ENCODE measurements at places on chromosomes 4 and X.

- DNase-seq, result no peak
Measured at GRCh38 chr4:95095348-95095974, 337.7 kb downstream of the BMPR1B start.

DNA sequence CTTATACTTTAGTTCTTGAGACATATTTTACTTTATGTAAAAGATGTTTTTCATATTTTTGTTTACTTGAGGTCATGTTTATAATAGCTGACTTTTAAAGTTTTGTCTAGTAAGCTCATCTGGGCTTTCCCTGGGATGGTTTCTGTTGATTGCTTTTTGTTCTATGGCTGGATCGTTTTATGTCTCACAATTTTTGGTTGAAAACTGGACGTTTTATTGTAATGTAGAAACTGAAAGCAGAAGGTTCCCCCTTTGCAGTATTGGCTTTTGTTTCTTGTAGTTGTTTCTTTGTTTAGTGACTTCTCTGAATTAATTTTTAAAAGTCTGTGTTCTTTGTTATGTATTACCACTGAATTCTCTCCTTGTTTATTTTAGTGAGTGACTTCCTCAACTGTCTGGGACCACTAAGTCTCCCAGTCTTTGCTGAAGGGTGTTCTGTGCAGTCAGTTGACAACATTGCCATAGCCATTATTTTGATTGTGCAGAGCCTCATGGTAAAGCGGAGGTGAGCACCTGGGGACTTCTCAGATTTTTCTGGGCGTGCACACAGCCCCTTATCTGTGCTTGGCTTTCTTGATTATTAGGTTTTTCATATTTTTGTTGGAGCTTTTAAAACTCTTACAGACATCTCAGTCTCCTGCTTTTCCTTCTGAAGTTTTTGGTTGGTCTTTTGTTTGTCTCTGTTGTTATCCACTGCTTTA, 31.0 kb downstream of the KDM6A start:
- no peak for DNase-seq

- no peak for DNase-seq
Measured at GRCh38 chr4:165331823-165332222, 4.4 kb downstream of the MSMO1 start.

DNA sequence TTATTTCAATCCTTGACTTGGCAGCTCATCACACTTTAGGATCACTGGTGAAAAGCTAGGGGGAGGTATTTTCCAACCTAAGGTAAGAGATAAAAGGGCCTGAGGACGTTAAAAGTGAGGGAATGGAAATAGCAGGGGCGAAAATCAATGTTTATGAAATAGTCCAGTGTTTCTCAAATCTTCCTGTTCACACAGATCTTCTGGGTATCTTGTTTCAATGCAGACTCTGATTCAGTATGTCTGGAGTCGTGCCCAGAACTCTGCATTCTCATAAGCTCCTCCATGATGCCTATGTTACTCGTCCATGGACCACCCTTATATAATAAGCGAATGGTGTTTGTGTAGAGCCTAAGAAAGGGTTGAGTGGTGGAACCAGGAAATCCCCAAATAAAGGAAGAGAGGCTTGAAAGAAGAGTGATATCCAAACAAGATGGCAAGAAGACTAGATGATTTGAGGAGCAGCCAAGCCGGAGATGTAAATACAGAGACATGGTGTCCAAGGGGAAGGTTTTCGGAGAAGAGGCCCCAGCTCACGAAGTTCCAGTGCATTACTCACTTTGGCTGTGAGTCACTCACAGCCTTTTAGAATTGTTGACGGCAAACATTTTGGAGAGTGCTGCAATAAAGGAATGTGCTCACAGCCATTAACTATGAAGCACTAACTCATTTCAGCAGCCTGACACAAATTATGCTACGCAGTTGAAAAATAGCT, 215.6 kb upstream of the PPARGC1A start:
- no peak for DNase-seq

DNA sequence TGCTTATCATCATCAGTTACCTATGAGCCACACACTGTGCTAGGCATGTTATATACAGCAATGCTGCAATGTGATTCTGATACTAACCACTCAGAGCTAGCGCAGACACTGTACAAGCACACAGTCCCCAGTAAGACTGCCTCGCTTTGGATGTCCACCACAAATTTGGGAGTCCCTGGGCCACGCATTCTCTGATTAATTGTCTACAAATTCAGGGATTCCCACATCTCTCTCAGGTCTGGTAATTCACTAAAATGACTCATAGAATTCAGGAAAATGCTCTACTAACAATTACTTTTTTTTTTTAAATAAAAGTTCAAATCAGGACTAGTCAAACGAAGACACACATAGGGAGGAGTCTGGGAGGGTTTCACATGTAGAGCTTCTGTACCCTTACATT, 652.1 kb upstream of the AADAT start:
- DNase-seq, result no peak

- no peak for DNase-seq
Measured at GRCh38 chr4:18722748-18723191, 701.2 kb upstream of the LCORL start.

DNA sequence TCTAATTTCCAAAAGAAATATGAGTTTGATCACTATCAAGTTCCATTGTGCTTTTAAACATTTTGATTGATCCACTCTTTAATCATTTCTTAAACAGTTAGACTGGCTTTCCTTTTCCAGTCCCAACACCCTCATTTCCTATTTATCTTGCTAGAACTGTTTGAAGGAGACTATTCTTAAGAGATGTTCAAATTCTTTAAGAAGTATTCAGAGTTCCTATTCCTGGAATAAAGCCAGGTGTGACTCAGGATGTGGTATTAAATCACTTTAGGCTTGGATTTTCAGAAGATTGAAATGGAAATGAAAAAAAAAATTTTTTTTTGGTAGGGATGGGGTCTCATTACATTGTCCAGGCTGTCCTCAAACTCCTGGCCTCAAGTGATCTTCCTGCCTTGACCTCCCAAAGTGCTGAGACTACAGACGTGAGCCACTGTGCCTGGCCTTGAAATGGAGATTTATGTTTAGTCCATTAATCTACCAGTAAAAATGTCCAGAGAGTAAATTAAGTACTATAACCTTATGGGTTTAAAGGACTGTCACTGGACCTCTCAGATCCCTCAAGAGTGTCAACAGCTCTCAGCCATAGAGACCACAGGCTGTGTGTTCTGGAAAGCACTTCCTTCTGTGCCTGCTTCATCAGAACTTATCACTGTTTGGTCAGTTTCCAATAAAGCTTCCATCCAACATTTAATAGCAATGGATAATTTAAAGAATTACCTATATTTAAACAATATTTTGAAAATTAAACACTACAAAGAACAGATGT, 90.7 kb downstream of the CDS1 start:
- DNase-seq, result no peak

GRCh38 chr4:181741513-181741912, 501.7 kb upstream of the TENM3 start:
- DNase-seq, result no peak

GRCh38 chr4:7790999-7791398, 148.7 kb downstream of the AFAP1 start:
- no peak for DNase-seq

DNA sequence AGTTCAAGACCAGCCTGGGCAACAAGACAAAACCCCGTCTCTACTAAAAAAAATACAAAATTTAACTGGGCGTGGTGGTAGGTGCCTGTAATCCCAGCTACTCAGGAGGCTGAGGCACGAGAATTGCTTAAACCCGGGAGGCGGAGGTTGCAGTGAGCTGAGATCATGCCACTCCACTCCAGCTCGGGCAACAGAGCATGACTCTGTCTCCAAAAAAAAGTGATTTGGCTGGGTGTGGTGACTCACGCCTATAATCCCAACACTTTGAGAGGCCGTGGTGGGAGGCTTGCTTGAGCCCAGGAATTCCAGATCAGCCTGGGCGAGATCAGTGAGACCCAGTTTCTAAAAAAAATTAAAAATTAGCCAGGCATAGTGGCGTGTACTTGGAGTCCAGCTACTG, 4.1 kb downstream of the OPHN1 start:
- DNase-seq, result no peak

DNA sequence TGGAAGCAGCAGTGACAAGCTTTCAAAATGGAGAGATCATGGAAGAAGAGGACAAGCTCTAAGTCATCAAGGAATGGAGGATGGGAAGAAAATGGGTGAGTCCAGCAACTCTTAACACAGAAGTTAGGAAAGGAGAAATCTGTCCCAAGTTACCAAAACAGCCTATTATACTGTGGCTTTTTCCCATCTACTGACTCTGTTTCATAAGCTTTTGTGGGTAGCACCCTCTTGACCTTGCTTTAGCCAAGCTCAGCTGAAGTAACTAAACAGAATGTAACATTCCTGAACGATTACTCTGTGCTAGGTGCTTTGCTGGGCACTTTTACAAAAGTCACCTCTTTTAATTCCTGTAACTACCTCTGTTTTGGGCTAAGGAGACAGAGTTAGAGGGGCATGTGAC, 54.9 kb downstream of the MAP7D2 start:
- no peak for DNase-seq

GRCh38 chr4:117467404-117467803, 382.0 kb upstream of the TRAM1L1 start:
- no peak for DNase-seq

DNA sequence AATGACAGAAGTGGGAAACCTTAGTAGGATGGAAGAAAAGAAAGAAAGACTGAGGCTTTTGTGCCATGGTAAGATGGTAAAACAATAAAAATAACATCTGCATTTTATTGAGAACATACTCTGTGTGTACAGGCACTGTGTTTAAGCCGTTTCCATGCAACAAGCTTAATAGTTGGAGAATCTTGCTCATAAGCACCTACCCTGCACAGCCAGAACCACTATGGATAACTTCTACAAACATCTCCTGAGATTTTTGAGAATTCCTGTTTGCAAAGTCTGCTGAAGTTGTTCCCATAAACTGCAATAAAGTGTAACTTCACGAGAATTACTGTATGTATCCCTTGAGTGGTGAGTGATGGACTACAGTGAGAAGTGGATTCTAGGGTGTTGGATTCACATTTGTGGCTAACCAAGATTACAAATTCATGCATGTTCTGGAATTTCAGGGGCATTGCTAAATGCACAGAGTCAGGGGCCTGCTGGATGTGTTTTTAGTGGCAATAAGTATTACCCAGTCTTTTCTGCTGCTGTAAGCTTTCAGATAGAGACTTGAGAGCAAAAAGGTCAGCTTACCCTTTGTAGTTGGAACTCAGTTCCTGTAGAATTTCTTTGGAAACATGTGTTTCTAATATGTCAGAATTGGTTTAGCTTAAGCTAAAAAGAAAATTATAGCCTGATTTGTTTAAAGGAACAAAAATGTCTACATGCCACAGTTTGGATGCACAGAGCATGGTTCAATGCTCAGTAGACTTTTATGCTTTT, 132.5 kb downstream of the AFF1 start:
- no peak for DNase-seq

DNA sequence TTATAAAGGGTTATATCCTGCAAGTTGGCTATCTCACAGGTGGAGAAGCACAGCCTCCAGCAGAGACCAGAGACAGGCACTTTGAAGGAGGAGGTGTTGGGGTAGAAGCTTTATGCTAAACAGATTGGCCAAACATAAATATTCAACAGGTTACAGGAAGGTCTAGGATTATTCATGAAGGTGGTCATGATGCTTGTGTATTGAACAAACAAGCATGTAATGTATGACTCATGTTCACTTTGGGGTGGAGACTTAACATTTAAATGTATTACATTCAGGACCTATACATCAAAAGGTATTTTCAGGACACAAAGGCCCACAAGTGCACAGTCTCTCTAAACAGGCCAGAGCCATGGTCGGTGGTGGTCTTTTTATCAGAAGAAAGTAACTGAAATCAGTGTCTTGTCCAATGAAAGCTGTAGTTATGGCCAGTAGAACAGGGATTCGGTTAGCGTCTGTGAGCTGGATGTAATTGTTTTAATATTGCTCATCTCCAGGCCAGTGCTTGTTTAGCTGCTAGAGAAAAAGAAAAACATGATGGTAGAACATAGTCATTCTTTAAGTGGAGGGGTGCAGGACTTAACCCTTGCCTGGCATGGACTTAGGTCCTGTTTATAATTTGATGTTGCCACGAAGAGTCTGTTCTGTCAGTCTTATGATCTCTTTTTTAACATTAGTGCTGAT, 555.2 kb upstream of the PCDH10 start:
- DNase-seq, result no peak

DNA sequence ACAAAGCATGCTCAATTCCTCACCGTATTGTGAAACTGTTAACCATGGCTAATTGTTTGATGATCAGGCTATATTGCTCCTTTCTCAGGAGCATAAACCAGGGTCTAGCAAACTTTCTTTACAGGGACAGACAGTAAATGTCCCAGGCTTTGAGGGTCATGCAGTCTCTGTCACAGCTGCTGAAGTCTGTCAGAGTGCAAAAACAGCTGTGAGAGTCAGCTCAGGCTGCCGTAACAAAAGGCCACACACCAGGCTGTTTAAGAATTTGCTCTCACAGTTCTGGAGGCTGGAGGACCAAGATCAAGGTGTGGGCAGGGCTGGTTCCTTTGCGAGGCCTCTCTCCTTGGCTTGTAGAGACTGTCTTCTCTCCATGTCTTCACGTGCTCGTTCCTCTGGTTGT, 75.6 kb downstream of the GPR143 start:
- no peak for DNase-seq

DNA sequence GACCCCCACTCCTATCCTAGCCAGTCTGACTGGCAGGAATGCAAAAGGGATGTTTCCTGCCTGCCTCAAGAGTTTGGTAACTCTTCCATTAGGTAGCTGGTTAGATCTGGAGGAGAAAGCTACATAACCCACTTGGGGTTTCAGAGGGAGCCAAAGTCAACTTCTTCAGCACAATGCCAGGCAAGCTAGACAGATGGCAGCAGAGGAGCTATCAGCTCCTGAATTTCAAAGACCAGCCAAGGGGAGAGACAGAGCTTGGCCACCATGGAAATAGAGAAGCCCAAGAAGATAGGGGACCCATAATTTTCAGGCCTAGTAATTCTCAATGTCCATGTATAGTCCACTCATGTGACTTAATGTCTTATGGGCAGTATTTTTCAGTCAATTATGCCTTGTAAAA, 56.4 kb downstream of the PGRMC1 start:
- DNase-seq, result no peak

DNA sequence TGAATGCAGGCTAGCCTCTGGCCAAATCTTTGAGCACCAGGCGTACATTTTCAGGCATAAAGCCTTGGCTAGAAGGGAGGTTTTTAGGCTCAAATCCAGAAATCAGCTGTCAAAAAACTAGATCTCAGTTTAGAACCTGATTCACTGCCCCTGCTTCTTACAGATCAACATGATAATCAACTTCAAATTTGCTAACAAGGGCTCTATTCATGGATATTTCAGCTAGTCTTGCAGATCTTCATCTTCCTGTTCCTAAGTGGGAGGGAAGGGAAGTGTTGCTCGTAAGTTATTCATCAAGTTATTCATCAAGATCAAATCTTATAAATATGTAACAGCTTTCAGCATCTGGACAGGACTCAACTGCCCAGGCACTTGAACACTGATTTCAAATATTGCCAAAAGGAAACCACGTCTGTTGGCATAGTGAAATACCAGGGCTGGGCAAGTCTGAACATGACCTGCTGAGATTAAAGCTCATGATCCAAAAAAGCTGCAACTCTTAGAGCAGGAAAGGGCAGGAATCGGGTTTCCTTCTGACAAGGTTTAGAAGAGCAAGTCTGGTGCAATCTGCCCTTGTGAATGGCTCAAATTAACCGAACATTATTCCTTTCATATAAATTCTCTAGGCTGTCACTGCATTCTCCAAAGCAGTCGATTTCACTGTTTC, 200.3 kb downstream of the PDGFC start:
- DNase-seq, result no peak

- no peak for DNase-seq
Measured at GRCh38 chr4:172962564-172963353, 205.9 kb upstream of the GALNT7 start.

- no peak for DNase-seq
Measured at GRCh38 chrX:87105131-87105530, 412.5 kb upstream of the KLHL4 start.

- no peak for DNase-seq
Measured at GRCh38 chrX:1593286-1594271, 2.2 kb downstream of the AKAP17A start.

- DNase-seq, result no peak
Measured at GRCh38 chr4:105666693-105667092, 41.8 kb downstream of the INTS12 start.
